ENCODE measurements at places on chromosomes 13 and 19.
A peak's percentile ranks its signal among the peaks of the same experiment; 100 is the strongest.

DNA sequence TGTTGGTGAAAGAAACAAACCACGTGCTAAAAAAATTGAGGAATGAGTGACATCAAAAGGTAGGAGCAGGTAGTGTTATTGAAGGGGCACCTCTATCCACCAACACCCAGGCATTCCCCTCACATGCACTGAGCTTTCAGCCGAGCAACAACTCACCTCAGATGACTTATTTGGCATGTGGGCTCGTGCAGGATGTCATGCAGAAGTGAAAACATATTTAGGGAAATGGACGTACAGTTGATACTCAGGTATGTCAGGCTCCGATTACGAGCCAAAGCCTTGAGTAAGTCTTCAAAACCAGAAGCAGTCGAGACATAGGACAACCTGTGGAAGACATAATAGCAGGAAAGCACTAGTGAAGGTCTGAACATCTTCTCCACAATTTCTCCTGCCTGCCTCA lies 30.4 kb downstream of the NLRP11 start:
- no peak for DNase-seq

GRCh38 chr19:33300009-33300893 lies 2.1 kb downstream of the CEBPA start:
- DNase-seq = no peak

- DNase-seq = no peak
These were observed 43.1 kb upstream of the STARD13 start for GRCh38 chr13:33328701-33329100.

GRCh38 chr13:109919715-109920375 lies 133.5 kb upstream of the IRS2 start:
- DNase-seq = no peak

DNA sequence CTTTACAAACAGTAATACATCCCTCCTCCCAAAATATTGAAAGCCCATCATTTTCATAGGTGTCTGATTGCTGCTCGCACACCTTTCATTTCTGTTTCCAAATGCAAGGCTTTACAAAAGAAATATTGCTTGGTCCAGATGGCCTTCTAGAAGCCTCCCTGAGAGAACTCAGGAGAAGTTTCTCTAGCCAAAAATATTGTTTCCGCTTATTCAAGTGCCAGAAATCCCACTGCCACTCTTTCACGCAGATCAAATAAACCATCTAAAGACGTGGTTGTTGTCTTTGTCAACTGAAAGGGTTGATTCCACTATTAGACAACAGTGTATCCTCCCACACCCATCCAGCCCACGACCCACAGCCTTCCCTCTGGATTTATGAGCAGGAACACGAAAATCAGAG lies 96.2 kb downstream of the ZIC5 start:
- DNase-seq = no peak

DNA sequence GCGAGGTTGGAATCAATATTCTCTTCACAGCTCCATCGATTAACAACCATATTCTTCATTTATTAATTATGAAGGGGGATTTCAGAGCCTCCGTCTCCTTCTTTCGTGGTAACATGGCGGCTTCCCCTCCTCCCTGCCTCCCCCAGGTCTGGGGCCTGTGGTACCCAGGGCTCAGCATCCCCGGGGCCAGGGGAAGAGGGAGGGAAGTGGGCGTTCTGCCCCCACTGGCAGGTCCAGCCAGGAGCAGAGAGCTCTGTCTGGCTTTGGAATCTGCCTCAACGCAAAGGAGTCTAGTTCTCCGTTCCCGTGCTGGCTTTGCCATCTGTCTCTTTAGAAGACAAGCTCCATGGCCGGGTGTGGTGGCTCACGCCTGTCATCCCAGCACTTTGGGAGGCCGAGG lies 37.8 kb upstream of the ONECUT3 start:
- no peak for DNase-seq

DNA sequence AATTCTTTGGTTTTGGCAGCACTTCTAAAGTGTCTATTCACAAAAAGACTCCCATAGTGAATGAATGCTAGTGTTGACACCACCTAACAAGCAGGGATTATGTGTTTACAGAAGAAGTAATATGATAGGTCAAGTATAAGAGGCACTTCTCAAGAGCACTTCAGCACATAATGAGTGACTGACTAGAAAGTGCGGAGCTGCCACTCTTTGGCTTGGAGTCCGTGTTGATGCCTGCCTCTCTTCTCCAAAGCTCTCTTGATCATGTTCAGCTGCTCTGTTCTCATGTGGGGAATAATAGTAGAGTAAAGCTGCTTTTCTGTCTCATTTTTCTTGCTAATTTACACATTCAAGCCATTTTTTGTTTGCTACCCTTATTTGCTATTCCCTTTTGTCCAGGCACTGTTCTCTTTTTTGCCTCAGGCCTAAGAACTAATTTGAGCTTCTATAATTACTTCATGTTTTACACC lies 22.7 kb upstream of the MAB21L1 start:
- DNase-seq = no peak

- no peak for DNase-seq
These were observed at the start of gene PNMA8C for GRCh38 chr19:46428239-46429135. TSS of gene PNMA8C (minus strand) at chr19:46428936. CDS start at chr19:46428359, 577 bp downstream.

DNA sequence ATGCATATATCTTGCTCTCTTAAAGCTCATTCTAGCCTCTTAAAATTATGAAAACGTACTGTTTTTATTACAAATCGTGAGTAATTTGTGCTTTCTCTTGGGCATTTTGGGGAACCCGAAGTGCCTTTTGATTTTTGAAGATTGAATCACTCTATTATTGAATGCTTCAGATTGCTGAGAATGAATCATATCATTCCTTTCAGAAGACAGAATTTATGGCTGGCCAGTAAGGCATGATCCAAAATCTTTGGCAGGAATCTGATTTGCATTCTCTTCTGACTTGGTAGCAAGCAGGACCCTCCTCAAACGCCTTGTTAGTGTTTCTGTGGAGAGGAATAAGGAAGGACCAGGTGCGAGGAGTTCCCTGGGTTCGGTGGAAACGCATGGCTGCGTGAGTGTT lies 49.5 kb downstream of the STARD13 start:
- DNase-seq = no peak

DNA sequence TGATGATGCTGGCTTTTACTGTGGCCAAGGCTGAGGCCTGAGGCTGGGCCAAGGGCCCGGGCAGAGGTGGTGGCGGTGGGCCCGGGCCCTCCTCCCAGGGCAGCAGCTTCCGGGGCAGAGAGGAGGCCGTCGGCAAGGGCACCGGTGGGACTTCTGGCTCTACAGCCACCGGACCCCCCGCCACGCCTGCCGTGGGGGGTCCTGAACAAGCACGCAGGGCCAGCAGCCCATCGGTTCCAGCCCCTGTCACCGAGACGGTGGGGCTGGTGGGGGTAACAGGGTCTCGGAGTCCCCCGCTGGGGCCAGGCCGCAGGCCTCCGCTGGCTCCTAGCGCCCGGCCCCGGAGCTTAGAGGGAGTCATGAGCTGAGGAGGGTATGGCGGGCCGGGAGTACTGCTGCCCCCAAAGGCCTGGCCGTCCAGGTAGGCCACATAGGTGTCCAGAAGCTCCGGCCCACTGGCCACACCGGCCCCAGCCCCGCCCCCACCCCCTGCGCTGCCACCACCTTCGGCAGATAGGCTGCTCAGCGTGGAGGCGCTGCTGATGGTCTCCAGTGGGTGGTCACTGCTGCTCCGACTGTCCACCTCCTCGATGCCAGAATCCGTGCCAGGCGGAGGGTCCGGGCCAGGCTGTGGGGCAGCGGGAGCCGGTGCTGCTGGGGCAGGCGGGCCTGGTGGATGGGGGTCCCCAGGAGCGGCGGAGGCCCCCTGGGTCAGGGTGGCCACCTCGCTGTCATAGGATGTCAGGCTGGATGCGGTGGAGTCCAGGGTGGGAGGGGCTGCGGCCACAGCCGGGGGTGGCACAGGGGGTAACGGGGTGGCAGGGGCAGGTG lies 17.3 kb downstream of the C19orf81 start:
- no peak for DNase-seq

- no peak for DNase-seq
These were observed 65.2 kb upstream of the TNFRSF19 start for GRCh38 chr13:23505007-23505406.

DNA sequence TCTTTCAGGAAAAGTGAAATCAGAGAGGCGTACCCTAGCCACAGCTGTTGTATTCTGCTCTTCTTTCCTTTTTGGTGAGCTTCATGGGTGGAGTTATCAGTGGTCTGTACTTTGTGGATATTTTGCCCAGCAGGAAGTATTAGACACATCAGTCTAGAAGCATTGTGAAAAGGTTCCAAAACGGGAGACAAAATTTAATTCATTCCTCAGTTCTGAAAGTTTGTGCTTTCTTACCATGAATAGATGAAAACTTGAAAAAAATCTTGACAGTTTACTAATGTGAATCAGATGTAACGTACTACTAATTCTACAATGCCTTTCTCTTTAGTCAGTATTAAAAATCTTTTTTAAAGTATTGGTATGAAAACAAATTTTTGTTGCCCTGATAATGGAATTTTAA lies 116.8 kb downstream of the DNAJC3 start:
- no peak for DNase-seq

- DNase-seq = no peak
These were observed 18.6 kb downstream of the PEPD start for GRCh38 chr19:33503030-33503429.

DNA sequence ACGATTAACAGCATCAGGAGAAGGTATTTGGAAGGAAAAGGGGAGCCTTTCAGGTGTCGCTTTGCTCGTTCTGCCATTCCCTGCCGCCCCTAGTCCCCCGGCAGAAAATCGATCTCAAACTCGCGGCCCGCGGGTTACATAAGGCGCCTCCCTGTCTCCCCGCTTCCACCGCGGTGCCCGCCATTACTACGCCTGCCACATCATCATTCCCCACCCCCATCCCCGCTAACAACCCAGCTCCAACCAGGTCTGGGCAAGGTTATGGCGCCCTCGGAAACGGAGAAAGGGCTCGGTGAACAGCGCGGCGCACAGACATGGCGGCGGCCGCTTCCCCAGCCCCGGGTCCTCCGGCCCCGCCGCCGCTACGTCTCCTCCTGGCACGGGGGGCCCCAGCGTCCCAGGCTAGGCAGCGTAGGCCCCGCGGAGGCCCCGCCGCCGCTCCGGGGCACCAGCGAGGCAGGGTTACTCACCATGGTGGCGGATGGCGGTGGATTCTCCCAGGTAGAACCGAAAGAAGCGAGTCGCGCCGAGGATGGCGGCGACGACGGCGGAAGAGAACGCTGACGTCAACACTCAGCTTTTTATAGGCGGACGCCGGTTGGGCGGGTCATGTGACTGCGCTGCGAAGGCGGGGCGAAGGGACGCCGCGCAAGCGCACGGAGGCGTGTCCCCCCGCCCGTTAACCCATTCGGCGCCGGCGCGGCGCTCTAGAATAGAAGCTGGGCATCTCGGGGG lies at the start of gene EEF2:
TSS of gene EEF2 (minus strand) at position 556 of the 735 bp plus-strand sequence. CDS start at position 473, 83 bp downstream.
- peak; percentile 87 for DNase-seq
